Activated CD8-positive, alpha-beta T cell treated with anti-CD3 and anti-CD28 coated beads for 36 hours (primary cell): ENCODE measurements at places on chromosomes 13 and 19. TPM values are rescaled to one million over a fixed set of nuclear protein-coding genes. Genes with fewer than 3 reads are reported as not detected.

The KLK14 gene
- total RNA-seq, result 0.32 TPM

The ZNF221 gene
- total RNA-seq, result 1.6 TPM

The IGFL4 gene
- total RNA-seq, result not detected

The LINGO3 gene
- total RNA-seq, result 0.16 TPM

The GRK1 gene
- 0.09 TPM for total RNA-seq

The ZNF358 gene
- total RNA-seq, result 6.5 TPM

The KLF12 gene
- total RNA-seq, result 19.6 TPM
